ENCODE measurements at places on chromosomes 12 and 14. TPM values are rescaled to one million over a fixed set of nuclear protein-coding genes. Genes with fewer than 3 reads are reported as not detected.

The LBHD2 gene
- total RNA-seq: not detected

- H3K4me3 ChIP-seq: no peak overlapping the region
- no peak overlapping the region for H3K27ac ChIP-seq
- peaks cover 13% of the 10 kb centered on the region for H3K4me1 ChIP-seq
- H3K36me3 ChIP-seq: no peaks in the 10 kb centered on the region
Measured at GRCh38 chr14:50520947-50521815, 11.2 kb downstream of the MAP4K5 start.

DNA sequence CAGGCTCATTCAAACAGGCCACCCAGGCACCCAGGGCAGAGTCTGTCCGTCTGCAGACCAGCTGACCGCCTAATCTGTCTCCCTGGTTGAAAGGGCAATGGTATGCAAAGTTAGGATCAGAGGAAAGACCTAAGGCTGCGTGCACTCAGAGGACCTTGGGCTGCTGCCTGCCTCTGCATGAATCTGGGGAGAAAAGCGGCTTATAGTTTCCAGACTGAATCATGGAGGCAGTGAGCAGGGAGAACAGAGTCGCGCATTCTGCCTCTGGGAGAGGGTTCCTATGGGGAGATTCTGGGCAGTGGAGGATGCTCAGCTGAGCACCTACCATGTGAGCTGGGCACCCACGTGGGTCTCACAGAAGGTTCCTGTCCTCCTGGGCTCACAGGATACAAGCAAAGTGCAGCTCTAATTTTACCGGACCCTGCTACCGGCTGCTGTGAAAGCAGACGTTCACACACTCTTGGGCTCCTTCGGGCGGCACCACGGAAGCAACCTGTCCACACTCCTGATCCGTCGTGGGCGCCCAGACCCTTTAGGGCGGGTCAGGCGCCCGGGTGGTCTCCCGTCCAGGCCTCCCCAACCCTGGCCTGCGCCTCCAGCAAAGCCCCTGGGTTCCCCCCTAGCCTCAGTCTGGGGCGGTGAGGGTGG is 772 bp downstream of the SCARB1 start:
- H3K4me1 ChIP-seq: no peaks in the 10 kb centered on the region
- no peak for DNase-seq

The HOXC4 gene
- total RNA-seq: 1.6 TPM

GRCh38 chr12:50241178-50241577 is 42.1 kb downstream of the LIMA1 start:
- no peaks in the 10 kb centered on the region for H3K27me3 ChIP-seq
- no peak for DNase-seq
- peaks cover 54% of the 10 kb centered on the region for H3K4me1 ChIP-seq
- H3K4me3 ChIP-seq: no peak overlapping the region

GRCh38 chr14:39038542-39038941 is 64.5 kb downstream of the SEC23A start:
- H3K4me3 ChIP-seq: no peak overlapping the region
- DNase-seq: no peak
- H3K36me3 ChIP-seq: peaks cover 95% of the 10 kb centered on the region
- no peaks in the 10 kb centered on the region for H3K27me3 ChIP-seq
- H3K27ac ChIP-seq: no peak overlapping the region

GRCh38 chr12:118418385-118419057 is 42.2 kb downstream of the SUDS3 start:
- peaks cover 47% of the 10 kb centered on the region for H3K36me3 ChIP-seq
- H3K4me3 ChIP-seq: no peak overlapping the region
- H3K27me3 ChIP-seq: no peaks in the 10 kb centered on the region
- DNase-seq: no peak
- no peaks in the 10 kb centered on the region for H3K4me1 ChIP-seq
- no peak overlapping the region for H3K27ac ChIP-seq

The HHIPL1 gene
- 0.32 TPM for total RNA-seq

The BDKRB1 gene
- total RNA-seq: not detected

DNA sequence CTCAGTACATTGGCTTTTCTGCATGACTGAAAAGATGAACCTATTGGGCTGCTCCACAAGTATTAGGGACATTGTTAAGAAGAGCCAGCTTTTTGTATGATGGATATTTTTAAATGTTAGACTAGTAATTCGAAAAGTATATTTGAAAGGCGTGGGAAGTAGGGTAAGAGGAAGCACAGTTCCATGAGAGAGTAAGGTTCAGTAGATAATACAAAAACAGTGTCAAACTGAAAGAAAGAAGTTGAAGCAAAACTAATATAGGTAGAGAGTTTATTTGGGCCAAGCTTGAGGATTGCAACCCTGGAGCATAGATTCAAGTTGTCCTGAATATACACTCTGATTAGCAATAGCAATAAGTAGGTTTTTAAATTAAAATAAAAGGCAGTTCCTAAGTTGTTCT is 193.9 kb downstream of the RASSF9 start:
- no peaks in the 10 kb centered on the region for H3K4me1 ChIP-seq
- H3K4me3 ChIP-seq: no peak overlapping the region
- no peak for DNase-seq
- no peaks in the 10 kb centered on the region for H3K36me3 ChIP-seq
- H3K27ac ChIP-seq: no peak overlapping the region
- H3K27me3 ChIP-seq: no peaks in the 10 kb centered on the region

- no peaks in the 10 kb centered on the region for H3K27me3 ChIP-seq
- DNase-seq: no peak
- H3K36me3 ChIP-seq: no peaks in the 10 kb centered on the region
- no peak overlapping the region for H3K4me3 ChIP-seq
Measured at GRCh38 chr12:89448526-89448925, 76.1 kb downstream of the GALNT4 start.

DNA sequence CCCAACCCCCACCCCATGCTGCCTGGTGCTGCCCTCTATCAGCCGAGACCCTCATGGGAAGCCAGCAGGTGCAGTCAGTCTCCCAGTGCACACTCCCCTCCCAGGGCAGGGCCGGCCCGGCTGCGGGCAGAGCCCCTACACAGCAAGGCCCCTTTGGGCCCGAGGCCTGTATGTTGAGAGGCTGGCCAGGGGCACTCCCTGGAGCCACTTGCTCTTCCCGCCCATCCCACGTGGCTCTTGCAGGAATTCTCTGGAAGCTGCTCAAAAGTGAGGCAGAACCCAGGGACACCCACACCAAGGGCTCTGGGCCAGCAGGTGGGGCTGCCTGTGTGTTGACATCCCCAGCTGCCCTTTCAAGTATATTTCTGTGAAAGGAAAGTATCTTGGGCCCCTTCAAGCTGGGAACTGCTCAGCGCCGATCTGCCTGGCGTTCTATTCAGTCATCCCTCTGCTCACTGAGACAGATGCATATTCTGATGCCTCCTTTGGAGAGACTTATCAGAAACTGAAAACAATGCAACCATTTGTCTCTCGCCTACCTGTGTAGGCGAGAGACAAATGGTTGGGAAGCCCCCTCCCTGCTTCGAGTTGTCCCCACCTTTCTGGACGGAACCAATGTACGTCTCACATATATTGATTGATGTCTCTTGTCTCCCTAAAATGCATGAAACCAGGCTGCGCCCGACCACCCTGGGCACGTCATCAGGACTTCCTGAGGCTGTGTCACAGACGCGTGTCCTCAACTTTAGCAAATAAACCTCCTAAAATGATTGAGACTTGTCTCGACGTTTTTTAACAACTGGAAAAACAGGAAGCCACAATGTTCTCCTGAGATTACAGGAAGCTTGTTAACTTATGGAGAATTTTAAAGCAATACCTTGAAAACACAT is 6.0 kb downstream of the GPR132 start:
- H3K27ac ChIP-seq: no peak overlapping the region
- DNase-seq: no peak
- no peak overlapping the region for H3K4me3 ChIP-seq
- H3K4me1 ChIP-seq: peaks cover 4% of the 10 kb centered on the region

- H3K4me3 ChIP-seq: no peak overlapping the region
- H3K36me3 ChIP-seq: peaks cover 42% of the 10 kb centered on the region
- no peaks in the 10 kb centered on the region for H3K27me3 ChIP-seq
Measured at GRCh38 chr12:121934309-121934664, 15.9 kb downstream of the CFAP251 start.

The PRPH gene
- total RNA-seq: not detected

The SYT1 gene
- total RNA-seq: 0.13 TPM

DNA sequence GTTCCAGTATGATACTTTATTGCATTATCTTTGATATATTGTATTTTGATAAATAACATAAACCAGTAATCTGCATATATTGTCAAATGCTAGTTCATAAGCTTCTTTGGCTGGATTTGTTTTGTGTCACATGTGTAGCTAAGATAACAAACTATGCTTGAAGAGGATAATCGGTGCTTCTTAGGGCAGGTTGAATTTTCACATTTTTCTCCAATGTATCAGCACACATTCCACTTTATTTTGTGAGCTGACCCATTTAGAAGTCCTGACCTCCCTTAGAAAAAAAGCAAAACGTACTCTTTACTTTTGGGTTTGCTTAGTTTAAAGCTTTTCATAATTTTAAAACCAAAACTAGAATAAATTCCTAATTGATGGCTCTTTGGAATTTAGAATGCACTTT is 277.7 kb upstream of the DDHD1 start:
- no peaks in the 10 kb centered on the region for H3K36me3 ChIP-seq
- DNase-seq: no peak
- H3K4me1 ChIP-seq: no peaks in the 10 kb centered on the region
- no peak overlapping the region for H3K4me3 ChIP-seq
- H3K27me3 ChIP-seq: no peaks in the 10 kb centered on the region

The CLEC2A gene
- total RNA-seq: not detected

The RFLNA gene
- total RNA-seq: 7.8 TPM

DNA sequence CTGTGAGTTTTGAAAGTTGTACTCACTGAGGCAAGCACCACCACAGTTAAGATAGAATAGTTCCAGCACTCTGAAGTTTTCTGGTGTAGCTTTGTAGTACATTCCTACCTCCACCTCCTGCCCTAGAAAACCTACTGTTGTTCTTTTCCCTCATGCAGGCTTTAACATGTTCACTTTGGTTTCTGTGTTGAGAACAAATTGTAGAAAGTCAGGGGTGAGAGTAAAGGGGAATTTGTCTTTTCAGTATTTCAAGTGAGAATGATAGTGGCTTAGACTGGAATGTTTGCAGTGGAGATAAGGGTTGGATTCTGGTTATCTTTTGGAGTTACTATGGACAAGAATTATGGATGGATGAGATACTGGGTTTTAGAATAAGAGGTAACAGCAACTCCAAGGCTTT is 67.2 kb downstream of the AEBP2 start:
- no peak overlapping the region for H3K27ac ChIP-seq
- H3K4me1 ChIP-seq: no peaks in the 10 kb centered on the region

DNA sequence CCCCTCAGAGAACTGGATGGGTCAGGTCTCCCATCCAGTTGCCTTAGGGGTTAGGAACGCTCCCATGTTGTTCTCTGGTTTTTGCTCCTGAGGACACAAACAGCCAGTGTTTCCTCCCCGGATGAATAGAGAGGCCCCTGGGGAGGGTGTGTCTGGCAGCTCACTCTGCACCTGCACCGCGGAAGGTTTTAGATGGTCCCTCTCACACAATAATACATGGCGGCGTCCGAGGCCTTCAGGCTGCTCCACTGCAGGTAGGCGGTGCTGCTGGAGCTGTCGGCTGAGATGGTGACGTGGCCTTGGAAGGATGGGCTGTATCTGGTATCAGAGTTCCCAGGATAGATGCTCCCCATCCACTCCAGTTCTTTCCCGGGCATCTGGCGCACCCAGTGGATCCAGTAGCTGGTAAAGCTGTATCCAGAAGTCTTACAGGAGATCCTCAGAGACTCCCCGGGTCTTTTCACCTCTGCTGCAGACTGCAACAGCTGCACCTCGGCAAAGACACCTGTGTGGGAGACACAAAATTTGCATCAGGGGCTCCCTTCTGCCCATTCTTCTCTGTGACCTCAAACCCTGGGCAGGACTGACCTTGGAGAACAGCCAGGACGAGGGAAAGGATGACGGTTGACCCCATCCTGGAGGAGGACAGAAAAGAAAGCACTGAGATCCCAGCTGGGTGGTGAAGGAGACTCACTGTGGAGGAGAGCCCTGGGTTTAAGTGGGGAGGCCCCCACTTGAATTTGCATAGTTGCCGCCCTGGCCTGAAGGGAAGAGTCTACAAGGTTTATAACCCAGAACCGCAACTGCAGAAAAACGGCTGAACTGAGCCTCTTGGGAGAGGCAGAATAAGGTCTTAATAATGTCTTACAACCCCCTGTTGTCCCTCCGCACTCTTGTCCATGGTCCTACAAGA is 1324.8 kb downstream of the TMEM121 start:
- H3K4me1 ChIP-seq: no peaks in the 10 kb centered on the region
- no peak for DNase-seq
- H3K27me3 ChIP-seq: no peaks in the 10 kb centered on the region
- no peaks in the 10 kb centered on the region for H3K36me3 ChIP-seq
- H3K4me3 ChIP-seq: no peak overlapping the region

GRCh38 chr12:113456761-113457160 is 14.9 kb downstream of the LHX5 start:
- no peaks in the 10 kb centered on the region for H3K27me3 ChIP-seq
- no peaks in the 10 kb centered on the region for H3K4me1 ChIP-seq
- DNase-seq: no peak
- H3K27ac ChIP-seq: no peak overlapping the region
- no peak overlapping the region for H3K4me3 ChIP-seq

GRCh38 chr14:95290871-95291431 is 28.8 kb downstream of the CLMN start:
- peak; percentile 67 for DNase-seq
- H3K27ac ChIP-seq: peak overlapping the region; percentile 70
- peak overlapping the region; percentile 36 for H3K4me3 ChIP-seq
- H3K27me3 ChIP-seq: no peaks in the 10 kb centered on the region

DNA sequence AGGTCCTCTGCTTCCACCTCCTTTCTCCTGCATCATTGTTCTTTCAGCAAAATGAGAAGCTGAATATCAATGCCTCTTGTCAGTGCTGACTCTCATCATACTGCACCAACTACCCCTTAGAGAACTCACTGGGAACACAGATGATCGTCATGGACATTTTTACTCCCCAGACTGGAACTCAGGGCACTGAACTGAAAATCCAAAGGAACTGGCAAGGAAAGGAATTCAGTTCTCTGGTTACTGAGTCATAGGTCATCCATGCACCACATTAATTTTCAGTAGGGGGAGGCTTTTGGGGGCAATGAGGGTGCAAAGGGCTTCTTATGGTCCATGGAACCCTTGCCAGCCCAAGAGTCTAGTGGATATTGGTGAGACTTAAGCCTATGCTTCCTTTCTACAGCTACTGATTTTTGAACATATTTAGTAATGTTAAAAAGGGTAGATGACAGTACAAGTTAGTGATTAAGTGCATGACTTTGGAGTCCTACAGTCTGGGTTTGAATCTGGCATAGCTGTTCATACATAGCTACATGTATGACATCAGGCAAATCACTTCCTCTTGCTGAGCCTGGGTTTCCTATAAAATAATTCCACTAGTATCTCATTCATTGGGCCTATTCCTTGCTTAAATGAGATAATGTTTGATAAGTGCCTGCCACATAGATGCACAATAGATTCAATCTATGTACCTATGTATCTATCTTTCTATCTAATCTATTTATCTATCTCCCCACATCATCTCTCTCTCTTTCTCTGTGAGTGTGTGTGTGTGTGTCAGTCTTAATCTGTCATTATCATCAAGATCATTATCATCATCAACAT is 29.2 kb downstream of the BBS10 start:
- H3K36me3 ChIP-seq: no peaks in the 10 kb centered on the region
- H3K4me1 ChIP-seq: no peaks in the 10 kb centered on the region
- DNase-seq: no peak
- no peak overlapping the region for H3K27ac ChIP-seq
- H3K27me3 ChIP-seq: no peaks in the 10 kb centered on the region
- no peak overlapping the region for H3K4me3 ChIP-seq

The HOXC12 gene
- not detected for total RNA-seq

The MYO1H gene
- total RNA-seq: not detected

All from psoas muscle (tissue), 8 donors.